ENCODE measurements at places on chromosomes 12 and 14. TPM values are rescaled to one million over a fixed set of nuclear protein-coding genes. Genes with fewer than 3 reads are reported as not detected.

The ART4 gene
- 1.5 TPM for total RNA-seq

The CPNE6 gene
- 1.5 TPM for total RNA-seq

The PTHLH gene
- total RNA-seq, result 0.86 TPM

DNA sequence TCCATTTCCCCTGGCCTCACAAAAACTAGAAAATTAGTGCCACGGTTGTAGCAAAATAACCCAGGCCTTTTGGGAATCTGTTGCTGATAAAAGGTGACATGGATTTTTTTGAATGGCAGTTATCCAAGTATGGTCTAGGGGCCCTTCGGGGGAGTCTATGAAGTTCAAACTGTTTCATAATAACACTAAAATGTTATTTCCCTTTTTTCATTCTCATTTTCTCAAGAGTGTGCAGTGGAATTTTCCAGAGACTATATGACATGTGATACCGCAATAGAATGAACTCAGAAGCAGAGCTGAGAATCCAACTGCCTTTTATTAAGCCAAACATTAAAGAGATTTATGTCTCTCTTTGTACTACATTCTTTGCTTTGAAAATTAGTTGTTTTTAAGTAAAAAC, 26.9 kb downstream of the GSTZ1 start:
- no peak for DNase-seq

DNA sequence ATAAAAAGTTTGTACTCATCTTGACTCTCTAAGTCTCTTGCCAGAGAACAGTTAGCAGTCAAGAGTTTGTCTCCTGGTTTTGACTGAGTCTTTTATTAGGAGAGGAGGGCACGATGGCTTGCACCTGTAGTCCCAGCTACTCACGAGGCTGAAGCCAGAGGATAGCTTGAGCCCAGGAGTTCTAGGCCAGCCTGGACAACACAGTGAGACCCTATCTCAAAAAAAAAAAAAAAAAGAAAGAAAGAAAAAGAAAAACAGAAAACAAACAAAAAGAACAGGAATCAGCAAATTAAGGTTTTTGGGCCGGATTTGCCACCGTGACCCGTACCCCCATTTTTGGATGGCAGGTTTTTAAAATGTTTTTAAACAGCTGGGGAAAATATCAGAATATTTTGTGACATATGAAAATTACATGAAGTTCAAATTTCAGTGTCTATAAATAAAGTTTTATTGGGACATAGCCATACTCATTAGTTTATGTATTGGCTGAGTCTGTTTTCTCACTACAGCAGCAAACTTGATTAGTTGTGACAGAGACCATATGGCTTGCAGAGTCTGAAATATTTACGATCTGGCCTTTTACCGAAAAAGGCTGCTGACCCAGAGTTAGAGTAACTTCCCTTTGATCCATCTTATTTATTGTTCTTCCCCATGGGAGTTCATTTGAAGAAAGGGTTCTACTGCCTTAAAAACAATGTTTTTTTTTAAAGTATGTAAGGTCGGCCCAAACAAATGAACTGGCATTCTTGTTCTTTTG, 31.2 kb downstream of the VEZT start:
- no peak for DNase-seq

- DNase-seq, result no peak
These were observed 111.2 kb downstream of the CAPZA3 start for GRCh38 chr12:18849080-18849479.

DNA sequence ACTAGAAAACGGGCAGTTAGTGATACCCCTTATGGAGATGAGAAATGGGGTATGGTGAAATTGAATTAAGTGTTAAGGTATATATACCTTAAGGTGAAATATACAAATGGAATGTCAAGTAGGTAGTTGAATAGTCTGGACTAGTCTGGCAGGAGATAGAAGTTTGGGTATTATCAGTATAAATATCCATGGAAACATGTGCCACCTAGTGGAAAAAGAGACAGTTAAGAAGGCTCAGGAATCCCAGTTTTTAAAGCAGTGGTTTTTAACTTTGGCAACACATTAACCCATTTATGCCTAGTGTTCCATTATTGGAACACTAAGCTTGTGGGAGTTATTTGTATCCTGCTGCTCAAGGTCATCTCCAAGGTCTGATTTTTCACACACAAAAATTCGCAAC, 38.6 kb upstream of the TPH2 start:
- DNase-seq, result no peak

GRCh38 chr12:120095736-120096135, 20.8 kb downstream of the RAB35 start:
- no peak for DNase-seq

DNA sequence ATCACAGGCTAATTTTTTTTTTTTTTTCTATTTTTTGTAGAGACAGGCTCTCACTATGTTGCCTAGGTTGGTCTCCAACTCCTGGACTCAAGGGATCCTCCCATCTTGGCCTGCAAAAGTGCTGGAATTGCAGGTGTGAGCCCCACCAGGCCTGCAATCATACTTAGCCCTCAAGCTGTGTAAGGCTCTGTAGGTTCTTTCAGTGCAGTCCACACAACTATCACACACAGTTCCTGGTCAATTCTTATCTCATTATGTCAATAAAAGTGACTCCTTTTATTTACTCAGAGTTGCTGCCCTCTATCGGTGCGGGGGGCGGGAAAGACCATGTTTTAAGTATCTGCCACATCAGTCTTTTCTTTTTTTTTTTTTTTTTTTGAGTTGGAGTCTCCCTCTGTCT, 29.0 kb downstream of the SLC2A3 start:
- no peak for DNase-seq

DNA sequence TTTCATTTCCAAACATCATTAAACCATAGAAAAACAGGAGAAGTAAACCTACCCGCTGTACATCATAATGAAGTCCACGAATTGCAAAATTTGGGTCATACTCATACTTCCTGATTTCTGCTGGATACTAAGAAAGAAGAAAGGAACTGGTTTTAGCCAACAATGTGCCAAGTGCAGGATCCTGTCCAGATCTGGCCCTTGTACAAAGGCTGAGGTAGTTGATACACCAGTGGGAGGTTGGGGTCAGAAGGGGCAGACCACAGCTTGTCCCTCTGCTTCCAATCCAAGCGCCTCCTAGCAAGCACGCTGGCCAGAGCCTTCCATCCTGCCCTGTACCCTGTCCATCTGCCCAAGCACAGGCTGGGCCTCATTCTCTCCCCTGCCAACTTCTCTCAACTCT, 34.2 kb downstream of the NT5DC3 start:
- DNase-seq, result no peak

- DNase-seq, result no peak
These were observed 55.3 kb downstream of the ISCA2 start for GRCh38 chr14:74548881-74549280.

GRCh38 chr14:99579120-99579836, 24.7 kb downstream of the CCDC85C start:
- peak; percentile 89 for DNase-seq

- DNase-seq, result no peak
These were observed 869 bp upstream of the NOVA1 start for GRCh38 chr14:26598672-26599131.

DNA sequence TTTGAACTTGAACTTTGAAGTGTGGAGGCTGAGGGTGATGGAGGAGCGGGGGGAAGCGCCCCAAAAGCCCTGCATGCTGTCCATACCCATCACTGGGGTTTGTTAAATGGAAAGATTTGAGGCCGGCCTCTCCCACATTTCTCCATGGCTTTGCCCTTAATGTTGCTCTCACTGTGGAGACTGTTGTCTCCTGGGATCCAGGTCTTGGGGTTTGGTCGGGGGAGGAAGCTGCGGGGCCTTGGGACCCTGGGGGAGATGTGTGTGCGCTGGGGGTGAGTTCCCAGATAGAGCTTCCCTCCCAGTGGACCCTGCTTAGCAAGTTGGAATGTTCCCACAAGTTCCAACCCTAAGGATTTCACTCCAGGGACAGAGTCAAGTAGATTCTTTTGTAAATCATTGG, 28.0 kb upstream of the LRTM2 start:
- no peak for DNase-seq

DNA sequence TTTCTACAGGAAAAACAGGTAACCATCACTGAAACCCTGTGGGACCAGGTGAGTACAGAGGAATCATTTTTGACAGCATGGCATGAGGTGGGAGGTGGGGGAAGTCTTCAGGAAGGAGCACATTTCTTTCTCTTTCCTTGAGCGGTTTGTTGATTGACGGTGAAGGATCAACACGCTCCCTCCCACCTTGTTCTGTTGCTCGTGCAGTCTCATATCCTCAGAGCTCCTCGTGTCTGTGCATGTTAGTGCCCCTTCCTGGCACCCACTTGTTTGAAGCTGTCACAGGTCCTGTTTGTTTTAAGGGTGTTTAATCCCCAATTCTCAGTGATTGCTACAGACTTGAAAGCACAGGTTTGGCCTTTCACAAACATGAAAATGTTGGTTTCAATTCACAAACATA, 4.4 kb downstream of the C12orf54 start:
- peak; percentile 50 for DNase-seq

- DNase-seq, result no peak
These were observed 40.1 kb upstream of the PARP11 start for GRCh38 chr12:3913278-3913677.

GRCh38 chr14:29548948-29549370, 378.7 kb downstream of the PRKD1 start:
- DNase-seq, result no peak

Data from ureter (tissue), 1 donor.